ENCODE measurements at places on chromosomes 1 and 21.

- DNase-seq, result no peak
Observed at GRCh38 chr1:81851217-81851616, 50.5 kb downstream of the ADGRL2 start.

- DNase-seq, result no peak
Observed at GRCh38 chr1:180779584-180779983, 133.1 kb upstream of the KIAA1614 start.

GRCh38 chr1:46166521-46167462 lies 8.1 kb upstream of the TSPAN1 start:
- peak; percentile 62 for DNase-seq

DNA sequence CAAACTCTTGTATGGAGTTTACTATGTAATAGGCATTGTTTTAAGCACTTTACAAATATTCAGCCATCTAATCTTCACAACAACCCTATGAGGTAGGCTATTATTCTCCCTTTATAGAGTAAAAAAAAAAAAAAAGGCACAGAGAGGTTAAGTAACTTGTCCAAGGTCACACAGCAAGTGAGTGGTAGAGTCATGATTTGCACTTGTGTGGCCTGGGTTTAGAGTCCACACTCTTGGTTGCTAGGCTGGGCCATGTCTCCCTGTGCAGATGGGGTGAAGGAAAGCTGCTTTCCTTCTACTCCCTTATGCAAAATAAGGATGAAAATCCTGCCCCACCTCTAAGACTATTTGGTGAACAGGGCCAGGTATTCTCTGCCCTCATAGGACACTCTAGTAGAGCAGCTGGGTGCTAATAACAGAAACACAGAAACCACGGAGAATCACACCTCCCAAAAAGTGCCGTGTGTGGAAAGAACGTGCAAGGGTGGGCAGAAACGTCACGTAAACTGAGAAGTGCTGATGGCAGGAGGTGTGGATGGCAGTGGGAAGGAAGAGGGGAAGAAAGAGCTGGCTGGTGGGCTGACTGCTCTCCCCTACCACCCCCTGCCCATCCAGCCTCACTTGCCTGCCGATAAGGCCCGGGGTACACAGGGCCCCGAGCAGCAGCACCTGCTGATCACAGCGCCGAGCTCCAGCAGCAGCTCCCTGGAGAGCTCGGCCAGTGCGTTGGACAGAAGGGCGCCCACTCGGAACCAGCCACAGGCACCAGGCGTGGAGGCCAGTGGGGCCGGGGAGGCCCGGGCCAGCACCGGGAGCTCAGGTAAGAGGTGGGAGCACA lies 28.3 kb upstream of the VPS13D start:
- DNase-seq, result peak; percentile 31

- DNase-seq, result no peak
Observed at GRCh38 chr1:215133532-215133931, 51.0 kb downstream of the KCNK2 start.

GRCh38 chr1:151893176-151893924 lies 16.0 kb downstream of the THEM4 start:
- no peak for DNase-seq

DNA sequence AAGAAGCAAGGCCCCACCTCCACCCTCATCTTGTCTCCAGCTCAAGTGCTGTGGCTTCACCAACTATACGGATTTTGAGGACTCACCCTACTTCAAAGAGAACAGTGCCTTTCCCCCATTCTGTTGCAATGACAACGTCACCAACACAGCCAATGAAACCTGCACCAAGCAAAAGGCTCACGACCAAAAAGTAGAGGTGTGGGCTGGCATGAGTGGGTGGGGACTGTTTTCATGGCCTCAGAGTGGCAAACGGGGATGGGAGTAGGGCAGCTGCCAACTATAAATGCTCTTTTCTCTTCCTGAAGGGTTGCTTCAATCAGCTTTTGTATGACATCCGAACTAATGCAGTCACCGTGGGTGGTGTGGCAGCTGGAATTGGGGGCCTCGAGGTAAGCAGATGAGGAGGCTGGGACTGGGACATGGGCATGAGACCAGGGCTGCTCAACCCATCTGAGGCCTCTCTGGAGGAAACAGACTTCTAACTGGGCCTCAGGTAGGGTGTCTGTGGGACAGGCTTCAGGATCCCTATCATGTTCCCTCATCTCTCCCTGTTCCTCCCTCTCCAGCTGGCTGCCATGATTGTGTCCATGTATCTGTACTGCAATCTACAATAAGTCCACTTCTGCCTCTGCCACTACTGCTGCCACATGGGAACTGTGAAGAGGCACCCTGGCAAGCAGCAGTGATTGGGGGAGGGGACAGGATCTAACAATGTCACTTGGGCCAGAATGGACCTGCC lies 8.8 kb upstream of the P3R3URF start:
- no peak for DNase-seq

DNA sequence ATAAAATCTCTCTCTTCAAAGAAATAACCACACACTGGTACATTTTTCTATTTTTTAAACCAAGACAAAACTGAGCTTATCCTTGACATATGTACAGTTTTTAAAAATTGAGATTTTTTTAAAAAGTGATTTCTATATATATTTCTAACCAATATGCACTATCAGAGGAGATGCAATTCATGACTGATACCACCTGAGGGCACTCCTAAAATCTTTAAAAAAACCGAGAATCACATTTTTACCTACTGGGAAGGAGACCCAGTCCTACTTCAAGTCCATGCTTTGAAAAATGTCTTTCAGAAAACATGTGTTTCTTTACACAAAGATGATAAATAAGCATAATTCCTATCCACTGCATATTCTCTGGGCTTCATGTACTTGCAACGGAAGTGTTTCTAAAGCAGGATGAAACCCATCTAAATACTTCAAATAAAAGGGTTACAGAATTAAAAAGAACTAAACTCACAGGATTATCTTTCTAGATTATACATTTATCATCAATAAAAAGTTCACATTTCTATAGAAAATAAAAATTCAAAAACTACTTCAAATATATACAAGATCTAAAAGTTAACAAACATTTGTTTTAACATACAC lies 98.6 kb downstream of the ENAH start:
- no peak for DNase-seq

DNA sequence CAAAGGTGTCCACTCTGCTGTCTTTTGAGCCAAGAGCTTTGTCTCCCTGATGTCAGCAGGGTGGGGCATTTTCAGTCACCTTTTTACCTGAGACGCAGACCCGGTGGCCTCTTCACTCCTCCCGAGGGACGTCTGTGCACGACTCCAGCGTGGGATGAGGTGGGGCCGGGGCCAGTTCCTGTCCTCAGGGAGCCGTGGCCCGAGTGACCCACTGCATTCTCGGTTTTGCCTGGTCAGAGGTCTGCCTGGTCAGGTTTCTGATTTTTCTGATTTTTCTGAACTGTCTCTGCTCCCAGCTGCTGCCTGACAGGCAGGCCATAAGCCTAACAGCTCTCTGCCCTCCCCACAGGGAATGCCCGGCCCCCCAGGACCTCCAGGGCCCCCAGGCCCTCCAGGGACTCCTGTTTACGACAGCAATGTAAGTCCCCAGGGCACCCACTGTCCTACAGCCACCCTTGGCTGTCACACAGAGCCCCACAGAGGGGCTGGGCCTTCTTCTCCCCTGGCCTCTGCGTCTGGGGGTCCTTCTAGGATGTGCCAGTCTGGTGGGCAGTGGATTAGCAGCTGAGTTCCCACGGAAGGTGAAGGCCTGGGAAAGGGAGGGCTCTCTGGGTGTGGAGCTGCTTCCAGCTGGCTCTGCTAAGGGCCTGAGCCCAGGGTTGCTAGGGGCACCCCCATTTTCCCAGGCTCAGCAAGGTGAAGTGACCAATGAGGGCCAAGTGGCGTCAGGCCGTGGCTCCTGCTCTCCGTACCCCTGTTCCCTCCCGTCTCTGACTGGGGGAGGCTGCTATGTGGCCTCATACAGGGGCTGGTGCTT lies 45.9 kb downstream of the SLC19A1 start:
- DNase-seq, result no peak

GRCh38 chr1:224534731-224535130 lies 81.4 kb upstream of the CNIH3 start:
- DNase-seq, result no peak

GRCh38 chr1:64235181-64235580 lies 31.8 kb downstream of the UBE2U start:
- no peak for DNase-seq

- no peak for DNase-seq
Observed at GRCh38 chr1:76343356-76343755, 268.8 kb downstream of the ST6GALNAC3 start.

DNA sequence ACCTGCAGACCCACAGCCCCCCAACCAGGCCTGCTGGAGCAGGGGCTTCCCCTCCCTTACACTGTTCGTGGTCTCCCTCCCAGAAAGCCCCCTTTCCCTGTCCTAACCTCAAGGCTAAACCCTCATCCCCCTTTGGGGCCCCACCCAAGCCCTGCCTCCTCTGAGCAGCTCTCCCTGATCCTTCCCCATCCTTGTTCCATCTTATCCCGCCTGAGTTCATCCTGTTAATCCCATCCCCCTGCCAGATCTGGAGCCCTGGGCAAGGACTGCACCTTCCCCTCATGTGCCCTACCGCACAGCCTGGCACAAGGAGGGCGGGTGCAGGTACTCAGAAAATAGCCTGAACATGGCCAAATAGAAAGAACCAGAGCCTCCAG lies 6.9 kb upstream of the TNNT2 start:
- DNase-seq, result no peak

DNA sequence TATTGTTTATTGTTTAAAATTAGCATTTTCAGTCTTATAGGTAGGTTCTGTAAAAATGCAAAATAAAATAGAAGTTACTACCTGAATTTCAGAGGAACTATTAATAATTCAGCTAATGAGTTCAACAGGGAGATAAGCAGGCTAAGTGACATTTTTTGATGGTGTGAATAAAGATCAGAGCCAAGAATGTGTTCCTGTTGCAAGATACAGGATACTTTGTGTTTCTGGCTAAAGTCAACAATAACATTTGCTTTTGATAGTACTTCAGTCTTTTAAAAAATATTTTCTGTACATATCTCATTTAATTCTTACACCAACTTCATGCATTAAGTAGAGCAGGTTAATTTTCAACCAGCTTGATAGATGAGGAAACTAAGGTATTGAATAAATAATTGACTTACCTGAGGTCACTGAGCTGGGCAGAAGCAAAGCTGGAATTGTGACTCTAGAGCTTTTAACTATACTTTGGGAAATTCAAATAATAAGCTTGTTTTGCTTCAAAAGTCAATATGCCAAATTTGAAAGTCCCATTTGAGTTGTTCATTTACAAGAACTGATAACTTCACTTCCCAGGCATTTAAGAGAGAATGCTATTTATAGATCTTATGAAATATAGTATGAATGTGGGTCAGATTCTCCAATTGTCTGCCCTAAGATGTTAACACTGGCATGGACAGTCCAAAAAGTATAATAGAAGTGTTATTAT lies 6.0 kb downstream of the GORAB start:
- no peak for DNase-seq

DNA sequence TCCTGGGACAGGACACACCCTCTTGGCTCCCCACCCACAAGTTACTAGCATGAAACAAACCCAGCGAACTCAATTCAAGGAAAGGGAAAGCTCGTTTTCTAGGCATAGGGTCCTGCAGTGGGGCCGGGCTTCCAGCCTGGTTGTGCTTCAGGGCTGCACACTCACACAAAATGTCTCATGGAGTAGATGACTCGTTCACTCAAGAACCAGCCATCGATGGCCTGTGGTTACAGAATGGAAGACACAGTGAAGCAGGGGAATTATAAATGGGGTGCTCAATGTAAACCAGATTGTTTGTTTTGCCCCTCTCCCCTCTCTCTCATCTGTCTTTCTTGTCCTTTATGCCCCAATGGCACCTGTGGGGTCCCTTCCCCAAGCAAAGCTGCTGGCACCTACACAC lies 56.0 kb upstream of the COX20 start:
- DNase-seq, result no peak

DNA sequence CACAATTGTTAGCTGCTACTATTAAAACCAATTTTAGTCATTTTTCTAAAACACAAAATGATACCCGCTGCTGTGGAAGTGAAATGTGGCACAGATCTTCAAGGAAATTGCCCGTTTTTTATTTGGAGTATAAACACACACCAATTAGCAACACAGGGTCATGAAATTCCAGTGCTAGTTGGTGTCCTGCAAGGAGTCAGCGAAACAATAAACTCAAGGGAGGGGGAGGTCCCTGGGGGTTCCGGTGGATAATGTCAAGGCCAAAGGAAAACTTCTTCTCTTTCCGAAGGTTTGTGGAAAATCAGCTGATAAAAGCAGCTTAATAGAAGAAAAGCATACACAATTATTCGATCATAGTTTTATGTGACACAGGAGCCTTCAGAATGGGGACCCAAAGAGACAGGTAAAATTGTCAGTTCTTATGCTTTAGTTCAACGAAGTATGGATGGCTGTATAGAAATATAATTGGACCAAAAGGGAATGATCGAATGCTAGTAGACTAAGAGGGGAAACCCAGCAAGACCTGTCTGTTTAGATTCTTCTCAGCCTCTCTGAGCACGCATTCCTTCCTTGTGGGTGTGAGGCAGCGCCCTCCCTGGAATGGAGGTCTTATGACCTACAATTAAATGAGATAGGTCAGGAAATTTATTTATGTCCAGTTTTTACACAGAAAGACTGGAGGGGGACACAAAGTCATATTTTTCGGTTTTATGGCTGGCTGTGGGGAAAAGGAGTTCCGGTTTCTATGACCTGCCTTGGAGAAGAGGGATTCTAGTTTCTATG lies 65.9 kb downstream of the KCNK1 start:
- DNase-seq, result no peak

DNA sequence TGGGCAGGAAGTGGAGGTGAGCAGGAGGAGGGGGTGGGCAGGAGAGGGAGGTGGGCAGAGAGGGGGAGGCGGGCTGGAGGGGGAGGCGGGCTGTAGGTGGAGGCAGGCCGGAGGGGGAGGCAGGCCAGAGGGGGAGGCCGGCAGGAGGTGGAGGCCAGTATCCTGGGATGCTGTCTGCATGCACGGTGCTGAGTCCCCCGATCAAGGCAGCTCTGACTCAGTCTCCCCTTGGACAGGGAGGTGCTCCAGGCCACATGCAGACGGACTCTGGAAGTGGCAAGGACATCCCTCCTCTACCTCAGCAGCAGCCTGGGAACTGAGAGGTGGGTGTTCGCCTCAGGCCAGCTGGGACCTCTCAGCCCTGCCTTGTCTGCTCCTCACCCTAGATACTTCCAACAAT lies 9.9 kb downstream of the IKBKE start:
- no peak for DNase-seq

DNA sequence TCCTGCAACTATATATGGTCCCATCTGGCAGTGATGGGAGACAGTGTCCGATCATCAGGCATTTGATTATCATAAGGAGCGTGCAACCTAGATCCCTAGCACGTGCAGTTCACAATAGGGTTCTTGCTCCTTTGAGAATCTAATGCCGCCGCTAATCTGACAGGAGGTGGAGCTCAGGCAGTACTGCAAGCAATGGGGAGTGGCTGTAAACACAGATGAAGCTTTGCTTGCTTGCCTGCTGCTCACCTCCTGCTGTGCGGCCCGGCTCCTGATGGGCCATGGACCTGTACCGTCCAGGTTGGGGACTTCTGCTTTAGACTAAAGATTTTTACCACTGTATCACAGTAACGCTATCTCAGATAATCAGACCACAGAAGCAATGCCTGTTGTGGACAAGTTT lies 63.8 kb downstream of the TGFB2 start:
- DNase-seq, result no peak

DNA sequence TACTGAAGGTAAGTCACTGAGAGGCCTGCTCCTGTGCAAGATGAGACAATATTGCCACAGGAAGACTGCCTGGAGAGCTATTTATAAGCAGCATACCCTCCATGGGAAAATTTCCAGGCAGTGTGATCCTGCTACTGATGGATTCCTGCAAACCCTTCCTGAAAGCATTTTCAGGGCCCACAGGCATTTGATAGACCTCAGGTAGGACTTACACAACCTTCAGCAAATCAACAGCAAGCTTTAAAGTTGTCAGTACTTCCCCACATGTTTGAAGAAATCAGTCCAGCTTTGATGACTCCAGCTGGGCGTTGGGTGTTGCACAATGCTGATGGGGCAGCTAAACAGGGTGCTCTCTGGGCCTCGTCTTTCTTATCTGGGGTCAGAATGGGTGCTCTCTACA lies 108.8 kb downstream of the PLXNA2 start:
- no peak for DNase-seq
